SW 1271 (cell line): ENCODE measurements at places on chromosomes 7 and 10.

- DNase-seq: peak; percentile 67
Observed at GRCh38 chr7:119270045-119270464, 1002.9 kb upstream of the KCND2 start.

DNA sequence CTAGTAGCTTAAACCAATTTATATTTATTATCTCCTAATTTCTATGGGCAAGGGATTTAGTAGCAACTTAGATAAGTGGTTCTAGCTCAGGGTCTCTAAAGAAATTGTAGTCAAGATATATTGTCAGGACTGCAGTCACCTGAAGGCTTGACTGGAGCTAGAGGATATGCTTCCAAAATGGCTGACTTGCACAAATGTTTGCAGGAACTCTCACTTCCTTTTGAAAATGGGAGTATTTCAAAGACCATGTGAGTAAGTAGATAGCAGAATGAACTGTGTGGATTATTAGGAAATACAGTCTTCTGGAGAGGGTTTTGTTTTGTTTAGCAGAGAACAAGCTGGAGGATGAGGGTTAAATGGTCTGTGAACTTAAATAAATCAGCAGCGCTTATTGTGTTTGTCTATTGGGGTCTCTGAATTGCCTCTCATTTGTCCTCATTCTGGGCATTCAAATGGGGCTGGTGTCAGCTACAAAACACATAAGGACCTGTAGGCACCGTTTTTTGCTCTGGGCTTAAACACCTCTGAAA lies 524.6 kb downstream of the LRMDA start:
- no peak for DNase-seq

- DNase-seq: no peak
Observed at GRCh38 chr7:8177109-8177933, 84.6 kb downstream of the ICA1 start.

DNA sequence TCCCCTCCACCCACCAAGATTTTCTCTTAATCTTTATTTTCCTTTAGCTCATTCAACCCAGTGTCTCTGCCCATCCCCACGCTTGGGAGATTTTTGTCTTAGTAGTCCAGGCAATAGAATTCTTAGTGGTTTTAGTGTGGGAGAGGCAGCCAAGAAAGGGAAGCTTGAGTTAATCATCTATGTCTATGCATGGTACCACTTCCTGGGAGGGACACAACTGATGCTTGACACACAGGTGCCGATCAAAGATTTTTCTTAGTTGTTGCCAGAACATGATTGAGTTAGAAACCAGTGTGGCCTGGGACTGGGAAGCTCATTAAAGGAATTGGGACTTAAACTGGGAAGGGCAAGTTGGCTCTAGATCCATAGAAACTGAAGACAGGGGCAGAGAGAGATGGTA lies 3.1 kb downstream of the STRA8 start:
- DNase-seq: no peak

- DNase-seq: no peak
Observed at GRCh38 chr7:93175219-93175618, 27.0 kb upstream of the SAMD9L start.

- DNase-seq: no peak
Observed at GRCh38 chr10:125557311-125557710, 125.7 kb downstream of the TEX36 start.

- DNase-seq: no peak
Observed at GRCh38 chr10:99995713-99996112, 14.0 kb downstream of the DNMBP start.

- DNase-seq: no peak
Observed at GRCh38 chr10:128576943-128577670, 450.9 kb upstream of the MKI67 start.

GRCh38 chr7:139772115-139772514 lies 5.7 kb downstream of the HIPK2 start:
- no peak for DNase-seq

DNA sequence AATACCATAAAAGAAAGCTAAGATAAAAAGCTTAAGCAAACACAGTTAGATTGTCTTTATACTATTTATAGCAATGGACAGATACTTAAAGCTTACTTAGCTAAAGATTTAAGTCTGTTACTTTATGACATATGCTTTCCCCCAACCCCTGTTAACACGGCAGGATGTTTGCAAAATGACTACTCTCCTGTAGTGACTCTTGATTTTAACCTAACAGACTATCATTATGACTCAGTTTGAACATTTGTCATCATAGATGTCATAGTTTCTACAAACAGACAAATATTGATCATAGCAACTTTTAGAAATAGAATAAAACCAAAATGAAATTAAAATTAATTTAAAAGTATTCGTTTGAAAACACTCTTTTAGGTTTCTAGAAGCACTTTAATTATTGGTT lies 7.8 kb upstream of the COMMD3 start:
- no peak for DNase-seq
